ENCODE measurements at places on chromosomes 3 and 15.

- H3K36me3 ChIP-seq: no peaks in the 10 kb centered on the region
- no peaks in the 10 kb centered on the region for H3K4me1 ChIP-seq
- DNase-seq: peak; percentile 4
These were observed 314.3 kb downstream of the CHST2 start for GRCh38 chr3:143433787-143434378.

GRCh38 chr3:123100193-123100776, 33.5 kb downstream of the PDIA5 start:
- no peak for DNase-seq

DNA sequence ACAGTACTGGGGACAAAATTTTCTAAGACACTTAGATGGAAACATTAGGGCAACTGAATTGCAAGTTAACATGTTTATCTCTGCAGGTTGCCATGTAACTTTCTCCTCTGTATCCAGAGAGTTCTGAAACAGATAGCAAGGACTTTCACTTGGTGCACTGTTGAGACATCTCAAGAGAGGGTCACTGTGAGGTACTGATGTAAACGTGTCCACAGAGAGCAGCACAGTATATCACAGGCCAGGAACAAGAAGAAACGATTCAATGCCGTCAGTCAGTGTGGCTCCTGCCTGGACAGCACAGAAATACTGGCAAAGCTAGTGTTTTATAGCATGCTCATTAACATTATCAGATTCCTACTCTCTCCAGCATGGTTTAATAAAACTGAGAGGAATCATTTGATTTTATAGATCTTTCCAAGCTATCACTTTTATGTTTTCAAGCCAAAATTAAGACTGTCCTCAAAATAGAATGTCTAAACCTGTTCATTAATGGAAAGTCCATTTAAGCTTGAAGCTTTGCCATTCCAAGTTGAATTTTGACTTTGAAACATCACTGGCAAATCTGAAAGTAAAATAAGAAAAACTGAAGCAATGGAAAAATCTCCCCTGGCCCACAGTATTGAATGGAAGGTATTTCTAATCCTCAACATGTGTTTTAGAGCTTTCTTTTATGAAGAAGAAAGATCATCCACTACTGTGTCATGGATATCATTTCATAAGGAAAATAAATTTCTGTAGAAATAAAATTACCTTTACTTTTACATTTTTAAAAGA, 102.7 kb downstream of the IMPG2 start:
- no peak overlapping the region for H3K27ac ChIP-seq
- no peak overlapping the region for H3K4me3 ChIP-seq
- H3K27me3 ChIP-seq: no peaks in the 10 kb centered on the region
- DNase-seq: no peak

GRCh38 chr3:129557548-129557894, 14.5 kb downstream of the H1-8 start:
- DNase-seq: no peak
- peaks cover 42% of the 10 kb centered on the region for H3K4me1 ChIP-seq
- no peaks in the 10 kb centered on the region for H3K27me3 ChIP-seq
- H3K36me3 ChIP-seq: peaks cover 14% of the 10 kb centered on the region
- no peak overlapping the region for H3K4me3 ChIP-seq
- no peak overlapping the region for H3K27ac ChIP-seq

DNA sequence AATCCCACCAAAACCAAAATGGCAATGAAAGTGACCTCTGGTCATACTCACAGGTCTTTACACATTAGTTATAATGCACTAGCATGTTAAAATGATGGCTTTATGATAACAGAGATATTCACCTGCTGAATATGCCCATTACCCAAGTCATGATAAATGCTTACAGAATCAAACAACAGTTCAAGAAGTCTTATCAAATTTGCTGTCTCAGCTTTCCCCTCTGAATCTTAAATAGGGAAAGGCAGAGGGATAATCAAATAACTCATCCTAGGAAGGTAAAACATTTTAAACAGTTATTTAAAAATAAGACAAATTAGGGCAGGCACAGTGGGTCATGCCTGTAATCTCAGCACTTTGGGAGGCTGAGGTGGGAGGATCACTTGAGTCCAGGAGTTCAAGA, 52.8 kb upstream of the CRBN start:
- H3K27ac ChIP-seq: no peak overlapping the region
- no peak for DNase-seq
- no peak overlapping the region for H3K4me3 ChIP-seq
- H3K27me3 ChIP-seq: no peaks in the 10 kb centered on the region
- H3K4me1 ChIP-seq: no peaks in the 10 kb centered on the region

- DNase-seq: no peak
- no peaks in the 10 kb centered on the region for H3K36me3 ChIP-seq
- no peak overlapping the region for H3K27ac ChIP-seq
- no peak overlapping the region for H3K4me3 ChIP-seq
These were observed 86.6 kb upstream of the AGBL1 start for GRCh38 chr15:85993116-85993515.

- no peak for DNase-seq
- no peak overlapping the region for H3K27ac ChIP-seq
- H3K27me3 ChIP-seq: peaks cover 6% of the 10 kb centered on the region
- H3K4me3 ChIP-seq: no peak overlapping the region
These were observed 98.5 kb upstream of the TSC22D2 start for GRCh38 chr3:150309557-150309956.

- H3K36me3 ChIP-seq: no peaks in the 10 kb centered on the region
- H3K27me3 ChIP-seq: no peaks in the 10 kb centered on the region
- no peak overlapping the region for H3K27ac ChIP-seq
- H3K4me3 ChIP-seq: no peak overlapping the region
- no peaks in the 10 kb centered on the region for H3K4me1 ChIP-seq
These were observed 140.4 kb downstream of the NEK10 start for GRCh38 chr3:27228805-27229204.

- H3K36me3 ChIP-seq: no peaks in the 10 kb centered on the region
- no peaks in the 10 kb centered on the region for H3K4me1 ChIP-seq
- H3K4me3 ChIP-seq: no peak overlapping the region
- no peak overlapping the region for H3K27ac ChIP-seq
- H3K27me3 ChIP-seq: no peaks in the 10 kb centered on the region
These were observed 326.8 kb downstream of the NAALADL2 start for GRCh38 chr3:175185903-175186302.

DNA sequence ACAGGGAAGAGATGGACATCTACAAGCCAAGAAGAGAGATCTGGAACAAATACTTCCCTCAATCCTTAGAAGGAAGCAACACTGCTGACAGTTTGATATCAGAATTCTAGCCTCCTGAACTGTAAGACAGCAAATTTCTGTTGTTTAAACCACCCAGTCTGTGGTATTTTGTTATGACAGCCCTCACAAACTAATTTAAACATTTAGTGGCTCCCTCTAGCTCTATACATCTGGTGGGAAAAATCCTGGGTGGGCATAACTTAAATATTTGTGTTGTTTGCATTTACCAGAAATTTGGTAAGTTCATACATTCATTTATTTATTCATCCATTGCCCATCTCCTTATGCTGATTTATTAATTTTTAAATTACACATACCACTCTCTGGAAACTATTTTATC, 62.5 kb upstream of the GSK3B start:
- H3K4me3 ChIP-seq: no peak overlapping the region
- peaks cover 26% of the 10 kb centered on the region for H3K4me1 ChIP-seq
- no peak for DNase-seq
- H3K27ac ChIP-seq: no peak overlapping the region

- H3K36me3 ChIP-seq: no peaks in the 10 kb centered on the region
- H3K27me3 ChIP-seq: 0 out of 3 replicates have a peak, but pooled peaks cover 4% of the 10 kb centered on the region
- no peak overlapping the region for H3K4me3 ChIP-seq
- no peak overlapping the region for H3K27ac ChIP-seq
These were observed 13.5 kb upstream of the IDH2 start for GRCh38 chr15:90115783-90116182.

DNA sequence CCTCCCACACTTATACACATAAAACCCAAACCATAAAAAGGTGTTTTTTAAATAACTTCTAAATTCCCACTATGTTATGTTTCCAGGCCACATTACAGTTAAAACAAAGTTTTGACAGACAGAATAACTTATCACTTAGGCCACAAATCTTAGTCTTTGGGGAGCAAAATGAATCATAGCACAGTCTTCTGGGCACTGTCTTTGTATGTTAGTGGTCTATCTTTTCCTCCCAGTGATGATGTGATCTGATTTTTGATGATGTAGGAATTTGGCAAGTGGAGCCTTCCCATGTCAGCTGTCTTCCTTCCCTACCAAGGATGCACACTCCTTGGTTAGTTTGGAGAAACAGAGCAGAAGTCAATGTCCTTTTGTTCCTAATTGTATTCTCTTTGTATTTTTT, 67.3 kb downstream of the THSD4 start:
- H3K27me3 ChIP-seq: no peaks in the 10 kb centered on the region
- H3K4me1 ChIP-seq: no peaks in the 10 kb centered on the region
- DNase-seq: no peak
- no peaks in the 10 kb centered on the region for H3K36me3 ChIP-seq

DNA sequence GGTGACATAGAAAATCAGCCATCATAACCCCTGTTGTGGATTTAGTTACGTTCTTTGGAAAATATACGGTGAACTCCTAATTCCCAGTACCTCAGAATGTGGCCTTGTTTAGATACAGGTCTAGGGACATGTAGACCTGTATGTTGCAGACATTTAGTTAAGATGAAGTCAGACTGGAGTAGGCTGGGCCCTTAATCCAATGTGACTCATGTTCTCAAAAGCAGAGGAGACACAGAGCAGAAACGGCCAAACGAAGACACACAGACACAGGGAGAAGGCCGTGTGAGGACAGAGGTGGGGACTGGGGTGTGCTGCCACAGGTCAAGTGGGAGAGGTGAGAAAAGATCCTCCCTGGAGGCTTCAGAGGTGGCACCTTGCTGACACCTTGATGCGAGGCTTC, 119.0 kb upstream of the PROK2 start:
- no peak for DNase-seq
- H3K27ac ChIP-seq: no peak overlapping the region
- no peak overlapping the region for H3K4me3 ChIP-seq

DNA sequence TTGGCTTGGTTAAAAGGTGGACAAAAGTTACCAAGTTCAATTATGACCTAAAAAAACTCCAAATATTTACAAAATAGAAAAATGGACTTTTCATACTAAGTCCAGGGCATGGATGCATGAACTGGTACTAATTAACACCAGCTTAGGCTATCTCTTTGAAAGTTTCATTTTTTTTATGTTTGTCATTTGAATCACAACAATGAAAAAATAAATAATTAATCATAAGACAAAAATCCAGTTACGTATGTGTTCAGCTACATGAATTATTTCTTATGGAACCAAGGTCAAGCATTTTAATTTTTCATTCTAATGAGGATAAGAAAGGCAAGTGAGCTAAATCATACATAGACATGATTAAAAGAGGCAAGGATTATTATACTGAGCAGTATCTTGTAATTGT, 23.7 kb upstream of the STRIT1 start:
- no peak for DNase-seq
- H3K4me3 ChIP-seq: no peak overlapping the region
- no peak overlapping the region for H3K27ac ChIP-seq
- no peaks in the 10 kb centered on the region for H3K36me3 ChIP-seq

GRCh38 chr3:170352936-170353335, 4.6 kb upstream of the SKIL start:
- no peak overlapping the region for H3K27ac ChIP-seq
- peaks cover 54% of the 10 kb centered on the region for H3K4me1 ChIP-seq
- DNase-seq: no peak
- H3K27me3 ChIP-seq: no peaks in the 10 kb centered on the region
- H3K36me3 ChIP-seq: no peaks in the 10 kb centered on the region

DNA sequence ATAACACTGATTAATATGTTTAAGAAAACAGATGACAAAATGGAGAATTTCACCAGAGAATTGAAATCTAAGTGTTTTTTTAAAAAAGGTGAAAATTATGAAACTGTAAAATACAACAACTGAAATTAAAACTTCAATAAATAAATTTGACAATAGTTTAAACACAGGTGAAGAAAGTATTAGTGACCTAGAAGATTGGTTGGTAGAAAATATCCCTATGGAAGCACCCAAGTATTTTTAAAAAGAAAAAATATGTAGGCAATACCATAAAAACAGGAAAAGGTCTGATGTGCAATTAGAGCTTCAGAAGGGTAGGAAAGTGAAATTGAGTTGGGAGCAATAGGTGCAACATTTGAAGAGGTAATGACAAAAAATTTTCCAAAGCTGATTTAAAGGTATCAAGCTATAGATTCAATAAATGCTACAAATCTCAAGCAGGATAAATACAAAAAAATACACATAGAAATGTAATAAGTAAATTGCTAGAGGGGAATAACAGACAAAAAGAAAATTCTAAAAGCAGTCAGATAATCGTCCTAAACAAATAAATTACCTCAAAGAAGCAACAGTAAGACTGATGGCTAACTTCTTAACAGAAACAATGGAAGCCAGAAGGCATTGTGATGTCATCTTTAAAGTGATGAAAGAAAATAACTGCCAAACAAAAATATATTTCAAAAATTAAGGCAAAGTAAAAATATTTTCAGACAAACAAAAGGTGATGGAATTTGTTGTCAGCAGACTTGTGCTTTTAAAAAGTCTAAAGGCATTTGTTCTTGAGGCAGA, 9.5 kb upstream of the IL12A start:
- DNase-seq: no peak
- peaks cover 38% of the 10 kb centered on the region for H3K4me1 ChIP-seq
- H3K27me3 ChIP-seq: no peaks in the 10 kb centered on the region
- peak overlapping the region; percentile 74 for H3K27ac ChIP-seq
- H3K4me3 ChIP-seq: no peak overlapping the region
- H3K36me3 ChIP-seq: no peaks in the 10 kb centered on the region

- DNase-seq: no peak
- peaks cover 9% of the 10 kb centered on the region for H3K4me1 ChIP-seq
- H3K27ac ChIP-seq: no peak overlapping the region
- H3K27me3 ChIP-seq: no peaks in the 10 kb centered on the region
- H3K36me3 ChIP-seq: no peaks in the 10 kb centered on the region
- no peak overlapping the region for H3K4me3 ChIP-seq
These were observed 48.2 kb upstream of the TM4SF4 start for GRCh38 chr3:149426325-149426724.

DNA sequence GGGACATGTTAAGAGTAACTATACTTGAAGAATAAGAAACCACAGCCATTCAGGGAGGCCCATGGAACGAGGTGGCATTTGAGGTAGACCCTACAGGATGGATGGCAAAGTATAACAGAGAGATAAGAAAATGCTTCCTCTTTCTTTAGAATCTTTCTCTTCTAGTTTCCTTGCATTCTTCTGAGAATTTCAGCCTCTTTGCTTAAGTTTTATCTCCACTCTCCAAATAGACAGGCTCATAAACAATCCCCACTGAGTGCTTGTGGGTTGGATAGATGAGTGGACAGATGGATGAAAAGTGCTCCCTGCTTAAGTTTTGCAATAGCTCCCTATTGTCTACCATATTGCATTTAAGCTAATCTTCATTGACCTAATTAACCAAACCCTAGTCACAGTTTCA, 103.7 kb downstream of the MEX3B start:
- H3K27me3 ChIP-seq: no peaks in the 10 kb centered on the region
- H3K4me3 ChIP-seq: no peak overlapping the region
- H3K27ac ChIP-seq: no peak overlapping the region
- H3K36me3 ChIP-seq: no peaks in the 10 kb centered on the region

- DNase-seq: no peak
- H3K36me3 ChIP-seq: no peaks in the 10 kb centered on the region
- H3K4me3 ChIP-seq: no peak overlapping the region
These were observed 23.1 kb downstream of the EOMES start for GRCh38 chr3:27699067-27699466.
